RPMI8226 (cell line): ENCODE measurements at places on chromosomes 1 and 21.

DNA sequence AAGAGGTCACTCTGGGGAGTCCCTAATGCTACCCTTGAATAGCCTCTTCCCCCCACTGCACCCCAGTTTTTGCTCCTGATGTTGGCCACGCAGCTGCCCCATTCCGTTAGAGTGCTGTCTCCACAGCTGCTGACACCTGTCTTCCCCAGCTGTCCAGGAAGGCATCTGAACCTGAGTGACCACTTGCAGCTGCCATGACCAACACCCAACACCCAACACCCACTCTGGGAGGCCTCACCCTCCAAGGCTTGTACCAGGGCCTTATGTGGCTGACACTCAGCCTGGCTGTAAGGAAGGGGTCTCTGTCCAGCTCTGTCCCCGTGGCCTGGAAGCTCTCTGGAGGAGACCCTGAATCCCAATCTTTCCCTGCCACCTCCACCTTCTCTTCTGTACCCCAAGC is 26.7 kb upstream of the LDLRAP1 start:
- DNase-seq, result no peak

DNA sequence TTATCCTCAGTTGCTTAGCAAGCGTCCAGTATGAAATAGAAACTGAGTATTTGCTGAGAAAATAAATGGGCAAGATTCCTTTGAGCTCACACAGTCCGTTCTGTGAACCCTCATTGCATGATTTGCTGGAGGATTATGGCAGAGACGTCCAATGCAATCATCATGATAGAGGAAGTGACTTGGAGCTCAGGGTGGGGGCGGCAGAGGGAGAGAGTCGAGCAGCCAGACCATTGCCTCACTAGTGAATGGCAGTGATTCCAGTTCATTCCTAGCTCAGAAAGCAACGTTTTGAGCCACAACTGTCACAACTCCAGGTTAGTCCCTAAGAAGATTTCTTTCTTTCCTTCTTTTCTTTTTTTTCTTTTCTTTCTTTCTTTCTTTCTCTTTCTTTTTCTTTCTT is 27.5 kb upstream of the COL9A2 start:
- peak; percentile 41 for DNase-seq

DNA sequence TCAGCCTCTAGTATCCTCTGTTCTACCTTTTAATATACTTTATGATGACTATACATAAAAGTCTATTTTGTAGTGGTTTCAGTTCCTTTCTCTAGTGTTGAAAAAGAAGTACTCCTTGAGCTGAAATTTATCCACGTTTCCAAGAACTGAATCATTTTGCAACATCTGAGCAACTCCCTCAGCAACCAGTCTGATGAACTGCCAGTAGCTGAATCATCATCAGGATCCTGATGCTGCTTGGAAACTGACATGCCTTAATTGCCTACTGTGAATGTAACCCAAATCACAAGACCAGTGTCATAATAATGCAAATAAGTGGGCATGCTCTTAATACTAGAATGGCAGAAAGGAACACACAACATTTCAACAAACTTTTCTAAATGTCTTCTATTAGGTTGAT is 103.3 kb downstream of the CYYR1 start:
- DNase-seq, result no peak

- DNase-seq, result peak; percentile 59
These were observed 12.9 kb downstream of the CAMK2N1 start for GRCh38 chr1:20472860-20473711.

GRCh38 chr1:226164154-226164553 is 22.4 kb downstream of the ACBD3 start:
- DNase-seq, result no peak

DNA sequence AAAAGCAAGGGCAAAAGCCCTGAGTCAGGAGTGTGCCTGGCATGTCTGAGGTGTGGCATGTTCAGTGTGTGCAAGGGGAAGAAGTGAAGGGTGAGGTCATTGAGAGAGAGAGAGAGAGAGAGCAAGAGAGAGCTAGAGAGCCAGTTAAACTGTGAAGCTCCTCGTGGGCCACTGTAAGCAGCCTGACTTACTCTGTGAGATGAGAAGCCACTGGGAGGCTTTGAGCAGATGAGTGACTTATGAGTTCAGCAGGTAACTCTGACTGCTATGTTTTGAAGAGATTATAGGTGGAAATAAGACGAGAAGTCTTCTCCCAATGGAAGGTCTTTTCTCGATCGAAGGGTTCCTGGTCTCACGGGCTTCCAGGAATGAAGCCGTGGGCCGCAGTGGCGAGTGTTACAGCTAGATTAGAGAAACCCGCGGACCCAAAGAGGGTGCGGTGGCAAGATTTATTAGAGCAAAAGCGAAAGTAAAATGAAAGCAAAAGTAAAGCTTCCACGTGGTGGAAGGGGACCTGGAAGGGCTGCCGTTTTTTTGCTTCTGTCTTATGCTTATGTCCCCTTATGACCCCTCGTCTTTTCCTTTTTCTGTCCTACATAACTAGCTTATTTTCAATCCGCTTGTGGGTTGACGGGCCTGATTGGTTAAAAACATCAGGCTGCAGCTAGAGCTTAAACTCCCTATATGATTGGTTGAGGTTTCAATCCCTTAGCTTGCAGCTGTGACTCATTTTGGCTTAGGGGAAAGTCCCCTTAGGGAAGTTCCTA is 323.1 kb upstream of the FAM78B start:
- DNase-seq, result peak; percentile 76

DNA sequence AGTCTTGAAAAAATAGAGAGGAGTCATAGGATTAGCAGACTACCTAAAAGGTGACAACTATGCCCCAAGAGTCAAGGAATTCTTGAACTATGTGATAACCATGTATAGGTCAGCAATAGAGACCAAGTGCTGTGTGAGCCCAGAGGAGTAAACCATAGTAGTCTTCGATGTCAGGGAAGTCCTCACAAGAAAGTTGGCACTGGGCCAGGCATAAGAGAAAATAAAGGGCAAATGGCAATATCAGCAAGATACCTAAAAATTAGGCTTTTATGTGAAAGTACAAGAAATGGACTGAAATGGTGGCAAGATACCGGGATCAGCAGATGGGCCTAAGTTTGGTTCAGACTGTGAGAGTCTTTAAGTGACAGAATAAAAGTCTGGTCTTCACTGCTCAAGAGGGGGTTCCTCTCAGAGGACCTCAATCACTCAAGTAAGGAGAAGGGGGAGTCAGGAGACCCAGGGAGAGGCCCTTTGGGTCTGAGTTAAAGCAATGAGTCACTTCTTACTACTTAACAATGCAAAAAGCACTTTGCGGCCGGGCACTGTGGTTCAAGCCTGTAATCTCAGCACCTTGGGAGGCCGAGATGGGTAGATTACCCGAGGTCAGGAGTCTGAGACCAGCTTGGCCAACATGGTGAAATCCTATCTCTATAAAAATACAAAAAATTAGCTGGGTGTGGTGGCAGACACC is 95.0 kb downstream of the TEX35 start:
- peak; percentile 31 for DNase-seq

- no peak for DNase-seq
These were observed 356.8 kb downstream of the RRAGC start for GRCh38 chr1:38502758-38503157.
